Glutamatergic neuron (in vitro differentiated cells): ENCODE measurements at places on chromosomes 3 and 15.

GRCh38 chr3:177352424-177352823 is 155.1 kb upstream of the TBL1XR1 start:
- DNase-seq: no peak

DNA sequence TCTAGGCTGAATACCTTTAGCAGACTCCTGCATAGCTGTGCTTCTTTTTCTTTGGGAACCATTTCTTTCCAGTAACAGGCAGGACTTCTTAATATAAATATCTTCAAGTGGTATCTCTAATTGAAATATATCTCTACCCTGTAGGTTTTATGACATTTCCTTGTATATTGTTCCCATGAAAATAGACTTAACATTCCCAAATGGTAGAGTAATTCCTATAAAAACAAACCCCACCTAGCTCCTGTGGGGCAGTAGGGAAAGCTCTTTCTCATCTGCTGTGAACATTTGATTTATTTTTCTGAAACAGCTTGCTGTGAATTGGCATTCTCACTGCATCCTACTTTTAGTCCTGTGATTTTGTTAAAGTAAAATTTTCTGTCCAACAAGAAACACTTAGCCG is 20.8 kb downstream of the SELENOT start:
- DNase-seq: no peak

GRCh38 chr3:63864008-63864964 is 619 bp downstream of the ATXN7 start:
- DNase-seq: peak; percentile 43

- DNase-seq: no peak
Measured at GRCh38 chr3:9226326-9226725, 23.1 kb downstream of the SRGAP3 start.

DNA sequence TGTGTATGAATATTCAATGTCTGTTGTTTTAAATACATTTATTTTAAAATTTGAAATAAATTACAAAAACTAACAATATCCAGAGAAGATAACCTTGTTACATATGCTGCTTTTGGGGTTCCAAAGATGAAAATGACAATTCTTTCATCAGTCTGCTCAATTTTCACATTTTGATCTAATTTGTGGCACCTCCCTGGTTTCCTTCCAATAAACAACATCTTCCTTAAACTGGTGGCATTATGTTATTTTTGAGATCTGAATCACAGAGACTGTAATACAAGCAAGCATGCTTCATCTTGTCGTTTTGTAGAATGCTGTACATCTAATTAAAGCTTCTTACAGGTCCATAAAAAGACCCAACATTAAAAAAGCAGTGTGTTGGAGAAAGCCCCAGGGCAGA is 2.2 kb upstream of the SNRK start:
- no peak for DNase-seq

- no peak for DNase-seq
Measured at GRCh38 chr3:120435621-120436020, 15.2 kb downstream of the FSTL1 start.

DNA sequence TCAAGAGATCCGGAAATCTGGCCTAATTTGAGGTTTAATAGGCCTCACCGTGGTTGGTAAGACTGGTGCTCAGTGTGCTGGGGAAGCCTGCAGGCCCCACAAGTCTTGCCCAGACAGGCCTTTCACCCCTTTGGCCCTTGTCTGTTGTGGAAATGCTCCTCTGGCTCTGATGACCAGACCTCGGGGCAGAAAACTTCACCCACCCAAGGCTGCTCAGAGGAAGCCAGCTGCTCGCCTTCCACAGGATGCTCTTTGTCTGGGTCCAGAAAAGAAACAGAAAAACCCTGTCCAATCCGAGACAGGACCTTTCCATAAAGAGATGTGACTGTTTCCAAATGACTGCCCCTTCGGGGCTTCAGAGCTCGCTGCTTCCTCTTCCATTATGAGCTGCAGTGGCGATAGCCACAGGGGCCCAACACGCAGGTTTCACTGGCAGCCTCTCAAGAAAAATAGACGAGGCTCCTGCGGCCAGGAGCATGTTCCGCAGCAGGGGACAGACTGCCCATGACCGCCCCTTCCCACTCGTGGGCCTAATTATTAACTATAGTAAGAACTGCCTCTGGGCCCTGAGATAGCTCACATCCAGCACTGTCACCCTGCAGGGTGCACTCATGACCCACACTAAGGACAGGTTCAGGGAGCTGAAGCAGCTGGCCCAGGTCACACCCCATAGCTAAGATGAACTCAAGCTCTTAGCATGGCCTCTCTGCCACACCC is 6.8 kb upstream of the SNX22 start:
- no peak for DNase-seq

DNA sequence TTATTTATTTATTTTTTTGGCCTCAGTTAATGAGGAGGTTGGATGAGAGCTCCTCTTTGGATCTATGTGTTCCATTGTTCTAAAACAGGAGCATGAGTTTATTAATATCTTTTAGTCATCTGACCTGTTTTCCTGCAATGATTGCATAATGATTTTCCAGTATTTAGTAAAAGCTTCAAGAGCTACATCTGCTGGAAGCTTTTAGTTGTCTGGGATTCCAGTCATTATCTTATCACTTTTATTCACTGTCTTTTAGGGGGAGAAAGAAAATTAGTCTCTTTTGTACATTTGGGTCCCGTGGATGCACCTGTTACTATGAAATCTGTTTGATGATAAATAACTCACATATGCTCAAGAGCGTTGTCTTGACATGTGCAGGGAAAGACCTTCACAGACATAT is 1270.0 kb downstream of the ROBO1 start:
- DNase-seq: no peak

DNA sequence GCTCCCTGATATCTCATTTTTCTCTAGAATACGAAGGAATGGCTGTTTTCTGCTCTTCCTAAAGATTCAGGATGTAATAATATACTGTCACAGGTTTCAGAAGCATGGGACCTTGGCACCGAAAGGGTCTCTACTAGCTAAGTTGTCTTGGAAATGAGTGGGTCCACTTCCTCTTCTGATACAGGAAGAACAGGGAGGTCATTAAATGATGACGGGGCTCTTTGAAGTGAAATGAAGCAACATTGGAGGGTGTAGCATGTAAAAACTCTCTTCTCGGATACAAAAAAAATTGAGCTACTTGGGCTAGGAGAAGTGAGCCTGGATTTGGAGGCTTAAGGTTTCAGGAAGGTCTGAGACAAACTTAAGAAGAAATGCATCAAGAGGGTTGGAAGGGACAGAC is 349.8 kb upstream of the TPRG1 start:
- DNase-seq: no peak

GRCh38 chr15:77611767-77612166 is 20.9 kb downstream of the LINGO1 start:
- no peak for DNase-seq

DNA sequence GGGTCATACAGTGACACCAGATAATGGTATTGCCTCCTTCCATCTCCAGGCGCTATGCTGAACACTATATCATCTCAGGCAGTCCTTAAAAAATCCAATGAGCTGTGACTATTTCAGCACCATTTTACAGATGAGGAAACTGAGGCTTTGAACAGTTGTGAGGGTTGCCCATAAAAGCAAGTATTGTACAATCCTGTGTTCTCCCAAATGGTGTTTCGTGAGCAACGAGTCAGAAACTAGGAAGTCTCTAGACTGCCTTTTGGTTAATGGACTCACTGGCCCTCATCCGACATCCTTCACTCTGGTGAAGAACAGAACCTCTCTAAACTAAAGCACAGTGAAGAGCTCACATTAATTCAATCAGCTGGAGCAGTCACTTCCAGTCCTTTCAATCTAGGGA is 61.8 kb downstream of the ATP8B4 start:
- no peak for DNase-seq

DNA sequence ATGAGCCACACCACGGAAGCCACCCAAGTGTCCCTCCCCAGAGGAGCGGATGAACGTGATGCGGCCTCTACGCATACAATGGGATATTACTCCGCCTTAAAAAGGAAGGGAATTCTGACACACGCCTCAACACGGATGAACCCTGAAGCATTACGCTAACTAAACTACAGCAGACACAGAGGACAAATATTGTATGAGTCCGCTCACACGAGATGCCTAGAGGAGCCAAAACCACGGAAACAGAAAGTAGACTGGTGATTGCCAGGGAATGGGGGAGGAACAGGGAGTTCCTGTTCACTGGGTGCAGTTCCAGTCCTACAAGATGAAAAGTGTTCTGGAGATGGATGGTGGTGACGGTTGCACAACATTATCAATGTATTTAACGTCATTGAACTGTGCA is 32.7 kb downstream of the SRGAP3 start:
- DNase-seq: no peak

GRCh38 chr15:57953874-57954273 is 111.6 kb downstream of the ALDH1A2 start:
- no peak for DNase-seq

DNA sequence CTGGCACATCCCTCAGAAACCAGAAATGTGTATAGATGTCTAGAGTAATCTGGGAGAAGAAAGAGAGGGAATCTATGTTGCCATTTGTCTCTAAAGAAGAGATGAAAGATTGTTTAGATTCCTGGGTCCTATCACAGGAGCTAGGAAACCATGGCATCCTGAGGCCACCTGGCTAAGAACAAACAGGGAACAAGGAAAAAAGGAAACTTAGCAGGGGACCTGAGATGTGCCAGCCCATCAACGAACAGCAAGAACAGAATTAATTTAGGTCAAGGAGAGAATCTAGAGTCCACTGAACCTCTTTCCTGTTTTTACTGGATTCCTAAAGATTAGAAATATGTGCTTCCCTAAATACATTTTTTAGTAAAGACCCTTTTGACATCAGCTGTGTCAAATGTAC is 30.3 kb downstream of the IP6K1 start:
- no peak for DNase-seq

GRCh38 chr3:118942671-118943070 is 92.0 kb downstream of the IGSF11 start:
- DNase-seq: no peak

DNA sequence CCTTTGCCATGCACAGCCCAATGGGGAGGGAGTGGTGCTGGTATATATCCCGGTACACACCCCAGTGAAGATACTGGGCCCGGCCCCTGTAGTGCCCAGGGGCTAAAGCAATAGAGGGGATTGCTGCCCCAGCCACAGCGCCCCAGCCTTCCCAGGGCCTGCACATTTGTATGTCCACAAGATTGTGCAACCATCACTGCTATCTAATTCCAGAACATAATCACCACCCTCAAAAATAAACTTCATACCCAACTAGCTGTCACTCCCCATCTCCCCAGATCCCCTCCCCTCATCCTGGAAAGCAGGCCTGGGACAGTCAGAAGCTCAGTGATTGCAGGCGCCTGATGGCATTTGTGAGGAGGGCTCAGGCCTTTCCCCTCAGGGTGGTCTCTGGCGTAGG is 13.5 kb downstream of the GNAI2 start:
- DNase-seq: no peak

- no peak for DNase-seq
Measured at GRCh38 chr15:81074773-81075172, 59.3 kb upstream of the CFAP161 start.

- DNase-seq: no peak
Measured at GRCh38 chr15:27585041-27585640, 514.0 kb downstream of the OCA2 start.

GRCh38 chr15:73922186-73923151 is 3.8 kb upstream of the LOXL1 start:
- DNase-seq: no peak

GRCh38 chr15:99058421-99058870 is 46.4 kb upstream of the SYNM start:
- DNase-seq: no peak

GRCh38 chr3:141246958-141247301 is 15.3 kb downstream of the PXYLP1 start:
- no peak for DNase-seq

DNA sequence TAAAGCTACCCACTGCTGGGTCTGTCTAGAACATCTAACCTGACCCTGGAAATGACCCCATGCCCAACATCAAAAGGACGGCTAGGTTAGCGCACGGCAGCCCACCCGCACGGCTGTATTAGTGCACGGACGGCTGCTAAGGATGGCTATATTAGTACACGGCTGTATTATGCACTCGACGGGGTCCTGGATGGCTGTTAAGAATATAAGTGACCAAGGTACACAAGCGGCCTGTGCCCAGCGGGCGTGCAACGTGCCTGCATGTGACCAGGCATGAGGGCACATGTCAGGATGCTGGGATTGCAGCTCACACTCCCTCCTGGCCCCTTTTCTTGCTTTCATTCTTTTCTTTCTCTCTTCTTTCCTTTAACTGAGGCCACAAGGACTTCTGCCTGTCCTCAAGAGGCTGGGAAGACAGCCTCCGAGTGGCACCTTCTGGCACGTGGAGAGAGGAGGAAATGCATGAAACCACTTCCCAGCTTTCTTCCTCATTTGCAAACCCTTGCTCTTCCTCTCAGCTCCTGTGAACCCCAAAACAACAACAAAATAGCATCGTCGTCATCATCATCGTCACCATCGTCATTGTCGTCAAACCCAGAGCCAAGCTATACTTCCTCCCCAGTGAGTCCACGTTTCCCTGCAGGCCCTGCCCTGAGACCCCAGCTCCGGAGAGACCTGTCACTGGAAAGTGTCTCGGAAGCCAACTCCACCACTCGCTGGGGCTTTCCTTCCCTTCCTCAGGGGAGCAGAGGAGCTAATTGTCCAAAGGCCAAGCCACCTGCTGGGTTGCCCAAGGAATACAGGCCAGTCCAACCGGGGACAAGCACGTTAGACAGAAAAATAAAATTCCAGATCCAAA is 101.8 kb downstream of the CHSY1 start:
- no peak for DNase-seq

- no peak for DNase-seq
Measured at GRCh38 chr3:160707187-160707794, 30.3 kb downstream of the ARL14 start.

- DNase-seq: no peak
Measured at GRCh38 chr3:101902041-101902440, 52.7 kb downstream of the NFKBIZ start.

GRCh38 chr15:85704720-85705429 is 89.8 kb downstream of the KLHL25 start:
- no peak for DNase-seq

- DNase-seq: peak; percentile 23
Measured at GRCh38 chr3:124402791-124403190, 327.5 kb upstream of the UMPS start.

DNA sequence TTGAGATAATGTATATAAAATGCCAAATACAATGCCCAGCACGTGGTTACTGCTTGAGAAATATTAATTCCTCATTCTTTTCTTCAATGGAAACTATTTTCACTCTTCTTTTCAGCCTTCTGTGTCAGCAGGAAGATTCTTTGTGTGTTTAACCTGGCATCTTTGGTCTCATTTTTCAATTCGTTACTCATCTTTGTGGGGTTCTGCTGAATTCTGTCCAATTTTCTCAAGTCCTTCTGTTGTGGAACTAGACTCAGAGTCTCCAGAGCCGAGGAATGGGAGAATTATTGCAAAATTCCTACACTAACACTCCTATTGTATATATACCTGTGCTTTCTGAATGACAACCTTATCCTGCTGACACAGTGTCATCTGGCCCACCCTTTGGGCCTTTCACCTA is 96.8 kb upstream of the RGMA start:
- DNase-seq: no peak

GRCh38 chr15:67119238-67119846 is 53.9 kb downstream of the SMAD3 start:
- DNase-seq: no peak

GRCh38 chr15:79773128-79773527 is 123.7 kb downstream of the MTHFS start:
- DNase-seq: no peak
